ENCODE measurements at places on chromosomes 5 and 9. TPM values are rescaled to one million over a fixed set of nuclear protein-coding genes. Genes with fewer than 3 reads are reported as not detected.

Gene GFI1B
- 0.20 TPM for polyA plus RNA-seq

DNA sequence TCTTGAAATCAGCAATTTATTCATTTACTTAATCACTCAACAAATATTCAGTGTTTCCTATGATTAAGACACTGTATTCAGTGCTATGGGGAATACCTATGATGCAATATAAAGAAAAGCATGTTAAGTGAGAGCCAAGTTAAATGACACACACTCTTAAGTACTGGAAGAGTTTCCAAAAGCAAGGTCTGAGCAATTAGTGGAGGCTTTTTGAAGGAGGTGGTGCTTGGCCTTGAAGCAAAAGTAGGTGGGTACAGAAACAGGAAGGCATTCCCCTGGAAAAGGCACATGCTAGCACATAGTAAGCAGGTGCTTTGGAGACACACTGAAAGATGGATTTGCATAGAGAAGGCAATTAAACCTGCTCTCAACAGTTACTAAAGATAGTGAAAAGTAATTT, 4.0 kb downstream of the TSLP start:
- no peak for DNase-seq

DNA sequence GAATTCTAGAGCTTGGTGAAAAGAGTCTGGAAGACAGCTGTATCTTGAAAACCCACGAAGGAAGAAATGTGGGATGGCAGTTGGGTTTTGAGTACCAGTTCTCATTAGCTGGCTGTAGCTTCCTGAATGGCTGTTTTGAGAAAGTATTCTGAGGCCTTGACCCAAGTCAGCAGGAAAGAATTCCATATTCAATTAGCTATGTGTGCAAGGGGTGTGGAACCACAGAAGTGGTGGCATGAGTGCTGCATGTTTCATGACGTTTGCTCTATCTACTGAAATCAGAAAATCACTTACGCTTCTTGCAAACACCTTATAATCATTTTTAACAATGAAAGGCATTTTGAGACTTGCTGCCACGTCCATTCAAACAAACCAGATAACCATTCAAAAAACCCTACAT, 69.1 kb downstream of the TRPM3 start:
- DNase-seq, result no peak

Gene CSF2
- not detected for polyA plus RNA-seq

Gene DTWD2
- polyA plus RNA-seq, result 1.2 TPM

DNA sequence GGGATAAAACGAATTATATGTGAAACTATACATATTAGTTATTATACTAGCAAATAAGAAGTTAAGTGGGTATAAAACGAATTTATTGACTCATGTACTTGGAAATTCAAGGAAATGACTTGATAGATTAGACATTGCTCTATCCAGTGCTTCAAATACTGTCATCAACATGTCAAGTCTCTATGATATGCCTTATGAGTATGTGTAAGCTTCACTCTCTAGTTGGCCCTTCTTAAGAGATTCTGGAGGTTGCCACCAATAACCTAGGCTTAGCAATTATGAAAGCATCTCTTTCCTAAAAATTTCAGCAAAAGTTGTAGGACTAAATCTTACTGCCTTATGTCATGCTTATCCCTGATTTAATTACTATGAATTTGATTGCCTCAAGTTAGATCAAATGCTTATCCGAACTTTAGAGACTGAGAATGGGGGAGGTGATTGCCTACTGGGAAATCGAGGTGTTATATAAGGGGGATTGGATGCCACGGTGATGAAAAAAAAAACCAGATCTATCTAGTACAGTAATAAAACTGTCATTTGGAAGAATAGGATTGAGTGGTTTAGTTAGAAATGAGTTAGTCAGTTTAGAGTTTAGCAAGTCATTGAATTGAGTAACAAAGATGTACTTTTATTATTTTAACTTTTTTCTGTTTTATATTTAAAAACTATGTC, 46.9 kb downstream of the CSNK1G3 start:
- DNase-seq, result no peak

Gene TAF11L10
- polyA plus RNA-seq, result not detected

DNA sequence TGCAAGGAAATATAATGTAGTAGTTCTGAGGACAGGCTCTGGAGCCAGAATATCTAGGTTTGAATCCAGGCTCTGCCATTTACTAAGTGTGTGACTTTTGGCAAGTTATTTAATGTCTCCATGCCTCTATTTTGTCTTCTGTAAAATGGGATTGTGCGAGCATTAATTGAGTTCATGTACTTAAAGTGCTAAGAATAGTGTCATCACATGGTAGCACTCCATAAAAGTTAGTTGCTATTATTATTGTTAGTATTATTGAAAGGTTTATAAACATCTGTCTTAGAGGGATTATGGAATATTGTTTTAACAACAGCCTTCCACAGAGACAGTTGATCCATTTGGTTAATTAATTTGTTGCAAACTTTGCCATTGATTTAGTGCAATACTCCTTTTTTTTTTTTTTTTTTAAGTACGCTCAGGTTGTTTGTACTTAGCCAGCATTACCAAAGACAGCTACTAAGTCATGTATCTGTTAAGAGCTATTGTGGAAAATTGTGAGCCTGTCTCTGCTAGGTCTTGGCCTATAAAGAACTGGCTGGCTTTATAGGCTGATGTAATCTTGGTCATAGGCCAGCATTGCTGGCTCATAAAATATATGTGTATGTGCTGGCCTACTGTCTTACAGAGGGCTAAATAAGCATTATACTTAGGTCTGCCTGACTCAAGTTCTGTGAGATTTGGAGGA, 174.7 kb downstream of the WDR70 start:
- DNase-seq, result no peak

DNA sequence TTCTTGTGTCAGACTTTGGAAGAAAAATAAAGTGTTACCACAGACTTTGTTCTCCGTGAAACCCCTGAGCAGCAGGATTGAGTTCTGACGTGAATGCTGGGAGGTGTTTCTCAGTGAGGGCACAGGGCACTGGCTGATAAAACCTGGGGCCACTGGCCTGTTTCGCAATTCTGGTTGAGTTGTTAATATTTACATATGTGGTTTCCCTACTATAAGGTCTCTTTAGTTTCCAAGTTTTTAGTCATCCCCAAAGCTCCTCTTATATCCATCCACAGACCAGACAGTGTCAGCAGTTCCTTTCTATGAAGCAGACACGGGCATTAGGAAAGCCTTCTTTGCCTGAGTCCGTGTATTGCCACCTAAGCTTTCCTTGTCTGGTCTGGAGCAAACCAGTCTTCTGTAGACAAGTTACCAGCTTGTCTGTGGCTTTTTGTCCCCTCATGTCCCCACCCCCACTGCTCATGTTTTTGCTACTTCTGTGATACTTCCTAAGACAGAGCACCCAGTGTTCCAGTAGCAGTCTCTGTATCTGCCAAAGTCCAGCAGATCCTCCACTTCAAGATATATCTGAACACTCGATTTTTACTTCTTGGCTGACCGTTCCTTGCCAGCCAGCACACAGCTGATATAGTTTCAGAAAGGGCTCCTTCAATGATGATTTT, 42.0 kb downstream of the ACO1 start:
- DNase-seq, result no peak

GRCh38 chr9:116594547-116594946, 92.6 kb upstream of the TRIM32 start:
- DNase-seq, result no peak

DNA sequence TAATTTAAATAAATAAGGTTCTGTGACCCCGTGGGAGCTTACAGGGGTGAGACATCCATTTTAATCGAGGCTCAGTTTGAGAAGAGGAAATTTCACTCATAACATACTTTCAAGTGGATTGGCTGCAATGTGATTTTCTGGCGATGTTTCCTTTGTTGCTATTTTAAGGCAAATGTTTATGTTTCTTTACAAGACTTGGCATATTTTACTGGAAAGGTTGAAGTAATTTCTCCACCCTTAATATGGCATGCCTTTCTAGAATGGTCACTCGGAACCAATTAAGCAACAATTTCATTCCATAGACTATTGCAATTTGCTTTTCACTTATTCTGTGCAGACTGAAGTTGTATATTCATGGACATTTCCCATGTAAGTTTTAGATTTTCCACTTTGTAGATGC, 438.0 kb upstream of the WWC1 start:
- DNase-seq, result no peak

Gene PCDH1
- polyA plus RNA-seq, result 1.4 TPM

Measured in spleen (tissue), 13 donors.